ENCODE measurements at places on chromosomes 13 and 19.

- no peak for DNase-seq
Measured at GRCh38 chr19:52948025-52948770, 14.5 kb downstream of the ZNF816 start.

DNA sequence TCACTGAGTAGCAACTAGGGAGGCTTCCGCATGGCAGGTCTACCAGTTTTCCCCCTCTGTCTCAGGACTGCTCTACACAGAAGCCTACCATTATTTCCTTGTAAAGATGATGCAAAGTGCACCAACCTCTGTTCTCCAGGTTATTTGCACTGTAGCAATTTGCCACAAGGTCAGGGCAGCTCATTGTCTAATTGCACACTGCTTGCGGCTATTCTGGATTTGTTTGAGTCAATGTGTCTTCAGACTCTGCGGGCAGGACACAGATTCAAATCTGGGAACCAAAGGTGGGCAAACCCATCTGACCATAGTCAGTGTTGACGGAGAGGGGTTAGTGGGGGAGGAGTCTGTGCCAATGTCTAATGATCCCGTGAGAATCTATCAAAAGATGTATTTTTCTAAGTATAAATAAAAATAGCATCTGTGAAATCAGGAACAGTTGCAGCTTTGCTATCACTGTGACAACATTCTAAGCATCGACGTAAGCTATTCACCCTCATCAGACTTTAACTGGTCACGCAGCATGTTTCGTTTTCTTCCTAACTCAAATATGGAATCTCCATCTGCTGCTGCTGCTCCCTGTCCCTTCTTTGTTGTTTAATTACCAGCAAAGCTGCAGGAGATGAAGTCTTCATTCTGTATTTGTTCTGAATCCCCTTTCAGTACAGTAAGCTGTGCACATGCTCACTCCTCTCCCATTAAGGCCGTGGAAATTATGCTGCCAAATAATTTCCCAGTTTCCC lies 26.4 kb downstream of the CYSLTR2 start:
- DNase-seq: no peak

- peak; percentile 83 for DNase-seq
Measured at GRCh38 chr19:47428177-47428894, 9.0 kb upstream of the MEIS3 start.

DNA sequence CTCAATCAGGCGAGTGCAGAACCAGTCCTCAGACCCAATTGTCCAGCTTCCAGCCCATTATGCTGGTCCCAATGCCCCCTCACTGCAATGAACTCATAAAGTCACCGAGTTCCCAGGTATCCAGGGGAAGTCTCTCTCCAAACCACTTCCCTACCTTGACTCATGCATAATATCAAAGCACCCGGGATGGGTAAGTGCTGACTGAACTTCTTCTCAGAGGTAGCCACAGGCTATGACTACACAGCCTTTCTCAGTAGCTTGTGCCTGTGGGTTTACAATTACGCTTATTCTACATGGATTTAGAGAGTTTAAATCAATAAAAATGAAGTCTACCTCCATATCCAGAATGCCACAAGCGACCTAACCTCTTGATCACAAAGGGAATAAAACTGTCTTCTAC lies 1.7 kb upstream of the C13orf42 start:
- DNase-seq: no peak

DNA sequence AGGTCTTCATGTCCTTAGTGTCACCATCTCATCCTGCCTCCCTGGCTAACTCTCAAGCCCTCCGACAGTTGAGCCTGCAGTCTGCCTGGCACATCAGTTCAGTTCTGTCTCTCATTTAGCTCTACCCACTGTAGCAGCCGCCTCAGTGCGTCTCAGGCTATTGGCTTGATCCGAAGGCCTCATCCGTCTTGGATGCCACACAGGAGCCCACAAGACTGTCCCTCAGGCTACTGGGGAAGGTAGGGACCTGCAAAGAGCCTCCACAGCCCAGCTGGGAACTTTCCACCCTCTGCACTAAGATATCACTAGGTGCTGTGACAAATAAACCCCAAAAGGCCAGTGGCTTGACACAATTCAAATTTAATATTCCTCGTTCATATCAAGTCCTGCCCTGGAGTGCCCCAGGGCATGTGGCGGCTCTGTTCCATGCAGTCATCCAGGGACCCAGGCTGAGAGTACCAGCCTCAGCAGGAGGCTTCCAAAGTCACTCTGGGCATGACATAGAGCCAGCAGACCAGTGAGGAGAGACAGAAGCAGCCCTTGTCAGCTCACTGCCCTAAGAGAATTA lies 5.7 kb downstream of the VSTM2B start:
- DNase-seq: no peak

GRCh38 chr19:30651066-30651465 lies 278.9 kb downstream of the ZNF536 start:
- no peak for DNase-seq

DNA sequence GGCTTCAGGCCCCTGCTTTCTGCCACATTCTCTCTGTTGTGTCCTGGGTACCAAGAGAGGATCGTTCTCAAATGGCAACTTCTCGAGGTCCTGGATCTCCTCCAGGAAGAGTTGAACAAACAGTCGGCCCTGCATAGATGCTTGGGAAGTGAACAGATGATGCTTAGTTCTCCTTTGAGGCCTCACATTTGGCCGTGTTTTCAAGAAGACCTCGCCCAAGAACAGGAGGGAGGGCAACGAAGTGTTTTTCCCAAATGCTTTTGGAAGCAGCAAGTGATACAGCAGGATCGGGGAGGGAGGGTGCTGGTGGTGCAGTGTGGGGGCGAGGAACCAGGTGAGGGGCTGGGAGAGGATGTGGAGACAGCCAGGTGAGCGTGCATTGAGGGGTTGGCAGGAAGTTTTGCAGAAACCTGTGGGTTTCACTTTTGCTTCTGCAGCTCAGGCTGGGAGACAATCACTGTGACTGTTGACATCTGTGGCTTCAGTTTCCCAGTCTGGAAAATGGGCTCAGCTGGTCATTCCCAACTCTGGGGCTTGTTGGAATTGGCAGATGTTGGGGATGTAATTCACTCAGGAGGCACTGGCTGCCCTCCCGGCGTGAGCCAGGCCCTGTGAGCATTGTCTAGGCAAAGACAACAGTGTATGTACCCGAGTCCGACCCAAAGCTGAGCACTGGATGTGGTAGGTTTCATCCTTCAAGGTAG lies 21.6 kb downstream of the MAST3 start:
- DNase-seq: peak; percentile 70

- peak; percentile 69 for DNase-seq
Measured at GRCh38 chr19:19053508-19054314, 10.1 kb upstream of the SLC25A42 start.

DNA sequence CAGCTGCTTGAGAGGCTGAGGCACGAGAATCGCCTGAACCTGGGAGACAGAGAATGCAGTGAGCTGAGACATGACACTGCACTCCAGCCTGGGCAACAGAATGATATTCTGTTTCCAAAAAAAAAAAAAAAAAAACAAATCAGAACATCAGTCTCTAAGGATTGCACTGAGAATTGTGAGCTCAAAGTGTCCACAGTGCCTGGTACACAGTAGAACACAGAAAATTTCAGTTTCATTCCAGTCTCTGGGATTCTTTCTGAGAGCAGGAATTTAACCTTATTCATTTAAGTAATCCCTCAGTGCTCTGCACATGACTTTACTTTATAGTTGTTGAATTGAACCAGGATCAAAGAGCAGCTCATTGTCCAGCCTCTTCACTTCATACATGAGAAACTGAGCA lies 25.9 kb upstream of the GATAD2A start:
- no peak for DNase-seq
